Activated T-cell treated with anti-CD3 and anti-CD28 coated beads for 4 hours (primary cell): ENCODE measurements at places on chromosomes 5 and 9.

- no peak for DNase-seq
Observed at GRCh38 chr5:56638768-56639238, 176.5 kb upstream of the MAP3K1 start.

DNA sequence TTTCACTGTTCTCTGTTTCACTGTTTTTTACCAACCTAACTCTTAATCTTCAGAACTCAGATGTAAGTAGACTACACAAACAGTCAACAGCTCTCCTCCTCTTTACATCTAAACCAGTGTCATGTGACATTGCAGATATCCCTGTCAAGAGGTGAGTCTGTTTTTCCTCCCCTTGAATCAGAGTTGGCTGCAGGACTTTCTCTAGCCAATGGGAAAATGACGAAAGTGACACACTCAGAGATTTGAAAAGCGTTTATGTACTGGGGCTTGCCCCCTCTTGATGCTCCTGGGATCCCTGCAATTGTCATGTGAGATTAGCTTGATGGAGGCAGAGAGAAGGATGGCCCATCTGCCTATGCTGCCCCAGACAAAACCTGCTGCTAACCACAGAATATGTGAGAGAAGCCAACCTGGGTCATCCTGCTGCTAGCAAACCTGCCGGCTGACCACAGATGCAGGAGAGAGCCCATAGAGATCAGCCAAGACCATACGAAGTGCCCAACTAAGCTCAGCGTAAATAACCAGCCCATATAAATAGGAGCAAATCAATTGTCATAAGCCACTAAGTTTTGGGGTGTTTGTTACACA, 111.1 kb downstream of the ASTN2 start:
- DNase-seq = no peak

DNA sequence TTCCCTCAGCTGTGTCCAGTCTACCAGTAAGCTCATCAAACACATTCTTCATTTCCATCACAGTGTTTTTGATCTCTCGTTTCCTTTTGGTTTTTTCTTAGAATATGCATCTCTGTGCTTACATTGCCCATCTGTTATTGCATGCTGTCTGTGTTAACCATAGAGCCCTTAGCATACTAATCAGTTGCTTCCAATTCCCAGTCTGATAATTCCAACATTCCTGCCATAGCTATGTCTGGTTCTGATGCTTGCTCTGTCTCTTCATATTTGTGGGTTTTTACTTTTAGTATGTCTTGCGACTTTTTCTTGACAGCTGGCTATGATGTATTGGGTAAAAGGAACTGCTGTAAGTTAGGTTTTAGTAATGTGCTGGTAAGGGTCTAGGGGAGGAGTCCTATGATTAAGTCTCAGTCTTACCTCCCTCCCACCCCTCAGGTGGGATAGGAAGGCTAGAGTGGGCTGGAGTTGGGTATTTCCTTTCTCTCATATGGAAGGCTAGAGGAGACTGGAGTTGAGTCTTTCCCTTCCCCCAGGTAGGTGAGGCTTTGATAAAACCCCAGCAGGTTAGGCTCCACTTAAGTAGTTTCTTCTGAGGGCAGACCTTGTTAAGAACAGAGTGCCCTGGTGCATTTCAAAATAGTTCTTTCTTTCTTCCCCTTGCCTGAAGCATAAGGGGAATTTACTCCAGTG, 99.1 kb upstream of the RASGRF2 start:
- no peak for DNase-seq

DNA sequence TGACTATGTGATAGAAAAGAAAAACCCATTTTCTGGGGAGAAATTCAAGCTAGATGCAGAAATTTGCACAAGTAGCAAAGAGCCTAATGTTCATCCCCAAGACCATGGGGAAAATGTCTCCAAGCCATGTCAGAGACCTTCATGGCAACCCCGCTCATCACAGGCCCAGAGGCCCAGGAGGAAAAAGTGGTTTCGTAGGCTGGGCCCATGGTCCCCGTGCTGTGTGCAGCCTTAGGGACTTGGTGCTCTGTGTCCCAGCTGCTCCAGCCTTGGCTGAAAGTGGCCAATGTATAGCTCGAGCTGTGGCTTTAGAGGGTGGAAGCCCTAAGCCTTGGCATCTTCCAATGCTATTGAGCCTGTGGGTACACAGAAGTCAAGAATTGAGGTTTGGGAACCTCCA, 711.2 kb upstream of the ZNF608 start:
- no peak for DNase-seq

DNA sequence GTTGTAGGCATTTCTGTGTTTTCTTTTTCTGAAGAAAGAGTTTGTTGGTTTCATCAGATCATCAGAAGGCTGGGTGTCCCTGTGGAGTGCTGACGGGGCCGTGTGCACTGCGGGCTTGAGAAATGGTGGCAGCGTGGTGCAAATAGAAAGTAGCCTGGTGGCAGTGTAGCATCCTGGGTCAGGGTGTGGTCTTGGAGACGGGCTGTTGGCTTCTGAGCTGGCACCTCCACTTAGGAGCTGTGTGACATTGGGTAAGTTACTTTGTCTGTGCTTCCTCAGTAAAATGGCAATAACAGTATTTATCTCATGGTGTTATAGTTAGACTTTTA, 10.0 kb upstream of the NDST1 start:
- no peak for DNase-seq

- DNase-seq = peak; percentile 17
Observed at GRCh38 chr9:14846871-14847311, 63.3 kb downstream of the FREM1 start.

DNA sequence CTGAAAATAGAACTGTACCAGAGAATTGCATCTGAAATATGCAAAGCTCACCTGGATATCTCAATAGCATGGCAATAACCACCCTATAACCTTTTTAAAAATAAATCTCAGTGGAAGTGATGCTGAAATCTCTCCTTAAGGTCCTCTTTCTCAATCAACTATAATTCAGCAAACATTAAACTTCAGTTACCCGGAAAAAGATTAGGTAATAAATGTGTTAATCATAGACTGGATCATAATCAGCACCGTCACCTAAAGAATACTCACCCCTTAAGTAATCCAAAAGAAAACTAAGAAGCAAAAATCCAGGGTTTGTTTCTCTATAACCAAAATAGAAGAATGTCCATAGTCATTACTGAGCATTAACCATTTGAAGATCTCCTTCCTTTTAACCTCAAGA, 44.3 kb upstream of the DENND4C start:
- DNase-seq = no peak

GRCh38 chr5:110048491-110048890, 358.8 kb downstream of the MAN2A1 start:
- DNase-seq = no peak

DNA sequence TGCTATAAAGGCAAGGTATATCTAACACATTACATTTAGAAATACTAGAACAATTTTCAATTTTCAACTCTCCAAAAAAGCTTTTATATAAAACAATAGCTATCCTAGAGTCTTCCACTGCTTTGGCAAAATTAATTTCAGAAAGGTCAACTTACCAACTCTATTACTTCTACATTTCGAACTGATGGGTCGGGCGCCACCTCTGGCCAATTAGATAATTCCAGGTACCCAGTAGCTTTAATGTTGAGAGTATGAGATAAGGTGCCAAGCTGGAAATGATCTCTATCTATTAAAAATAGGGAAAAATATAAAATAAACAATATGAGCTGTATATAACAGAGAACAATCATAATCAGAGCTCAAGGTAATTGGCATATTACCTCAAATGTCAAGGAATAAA, 166.6 kb downstream of the AP3B1 start:
- DNase-seq = no peak

- no peak for DNase-seq
Observed at GRCh38 chr5:126052791-126053190, 370.4 kb upstream of the GRAMD2B start.

DNA sequence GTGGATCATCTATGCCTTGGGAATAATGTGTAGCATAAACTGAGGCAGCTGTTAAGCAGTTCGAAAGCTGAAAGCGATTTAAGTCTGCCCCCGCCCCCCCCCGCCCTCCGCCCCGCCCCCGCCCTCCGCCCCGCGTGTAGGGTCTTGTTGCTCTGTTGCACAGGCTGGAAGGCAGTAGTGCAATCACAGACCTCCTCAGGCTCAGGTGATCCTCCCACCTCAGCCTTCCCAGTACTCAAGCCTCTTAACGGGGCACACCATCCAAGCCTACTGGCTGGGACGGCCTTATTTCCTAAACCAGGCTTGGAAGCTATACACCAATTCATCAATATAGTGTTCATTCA, 945 bp downstream of the ANKDD1B start:
- no peak for DNase-seq

DNA sequence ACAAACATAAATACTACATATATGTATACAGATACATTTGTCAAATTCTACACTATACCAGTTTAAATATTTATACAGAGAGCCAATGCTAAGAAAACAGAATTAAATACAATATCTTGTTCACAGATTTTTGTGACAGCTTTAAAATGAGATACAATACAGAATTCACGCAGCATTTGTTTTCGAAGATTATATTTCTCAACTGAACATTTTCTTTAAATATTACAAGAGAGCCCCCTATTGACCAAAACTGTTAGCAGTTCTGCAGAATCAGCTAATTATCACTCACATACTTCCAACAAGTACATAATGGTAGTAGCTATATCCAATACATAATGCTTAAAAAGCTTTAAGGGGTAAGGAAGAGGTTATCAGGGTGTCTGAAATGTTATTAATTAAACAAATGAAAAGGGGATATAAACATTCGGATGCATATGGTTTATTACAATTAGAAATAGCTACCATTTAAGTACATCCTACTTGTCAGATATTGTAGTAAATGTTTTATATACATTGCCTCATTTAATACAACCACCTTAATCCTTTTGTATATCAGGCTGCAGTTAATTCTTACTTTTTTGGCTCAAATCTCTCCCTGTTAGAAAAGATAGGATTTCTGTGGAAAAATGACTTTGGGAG, 31.7 kb downstream of the ZDHHC21 start:
- no peak for DNase-seq

DNA sequence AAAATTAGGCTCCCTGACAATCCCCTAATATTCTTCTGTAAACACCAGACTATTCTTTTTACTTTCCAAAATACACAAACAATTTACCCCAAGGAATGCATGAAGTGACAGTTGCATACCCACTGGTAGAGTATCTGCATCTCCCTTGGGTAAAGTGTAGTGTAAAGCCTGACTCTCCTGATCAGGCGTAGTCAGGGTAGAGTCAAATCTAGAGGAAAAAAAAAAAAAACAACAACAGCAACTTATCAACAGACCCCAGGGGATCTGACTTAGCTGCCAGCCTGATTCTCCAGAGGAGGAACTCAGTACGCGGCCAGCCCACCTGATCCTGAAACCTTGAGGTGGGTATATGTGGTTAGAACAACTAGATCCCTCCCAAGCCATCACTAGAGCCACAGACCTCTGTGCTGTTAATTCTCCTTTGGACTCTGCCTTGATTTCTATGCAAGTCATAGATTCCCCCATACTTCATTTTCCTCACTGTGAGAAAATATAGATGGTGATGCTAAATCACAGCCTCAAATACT, 61.0 kb downstream of the ZNF608 start:
- no peak for DNase-seq

DNA sequence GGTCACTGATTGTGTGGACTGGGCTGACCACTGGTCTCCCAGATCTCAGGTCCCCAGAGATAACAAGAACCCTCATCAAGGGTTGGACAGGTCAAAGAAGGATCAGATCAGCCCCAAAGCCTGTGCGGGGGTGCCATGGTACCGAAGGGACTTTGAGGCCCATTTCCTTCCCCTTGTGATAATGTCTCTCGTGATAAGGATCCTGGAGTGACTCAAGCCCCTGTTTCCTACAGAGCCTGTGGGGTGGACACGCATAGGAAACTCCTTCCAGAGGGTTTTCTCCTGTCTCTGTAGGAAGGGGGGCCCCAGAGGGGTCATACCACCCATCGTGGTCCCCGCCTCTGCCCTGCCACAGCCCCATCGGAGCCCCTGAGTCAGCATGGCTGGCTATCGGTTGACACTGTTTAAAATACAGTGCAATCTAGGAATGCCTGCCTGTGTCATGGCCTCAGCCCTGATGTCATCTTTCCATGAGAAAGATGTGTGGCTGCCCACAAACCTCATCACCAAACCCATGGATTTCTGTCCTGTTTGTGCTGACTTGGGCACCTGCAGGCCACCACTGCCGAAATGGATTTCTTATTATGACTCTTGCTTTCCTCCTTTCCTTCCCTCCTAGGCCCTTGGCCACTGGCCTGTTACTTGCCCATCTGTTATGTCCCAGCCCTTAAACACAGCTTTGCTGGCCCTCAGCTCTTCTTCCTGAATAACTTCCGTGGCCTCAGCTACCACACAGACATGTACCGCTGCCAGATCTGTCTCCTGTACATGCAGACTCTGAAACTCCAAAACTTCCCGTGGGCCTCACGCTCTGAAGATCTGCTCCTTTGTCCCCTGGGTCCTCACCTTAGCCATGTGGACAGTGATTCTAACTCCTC, 2.9 kb upstream of the CSF2 start:
- no peak for DNase-seq

DNA sequence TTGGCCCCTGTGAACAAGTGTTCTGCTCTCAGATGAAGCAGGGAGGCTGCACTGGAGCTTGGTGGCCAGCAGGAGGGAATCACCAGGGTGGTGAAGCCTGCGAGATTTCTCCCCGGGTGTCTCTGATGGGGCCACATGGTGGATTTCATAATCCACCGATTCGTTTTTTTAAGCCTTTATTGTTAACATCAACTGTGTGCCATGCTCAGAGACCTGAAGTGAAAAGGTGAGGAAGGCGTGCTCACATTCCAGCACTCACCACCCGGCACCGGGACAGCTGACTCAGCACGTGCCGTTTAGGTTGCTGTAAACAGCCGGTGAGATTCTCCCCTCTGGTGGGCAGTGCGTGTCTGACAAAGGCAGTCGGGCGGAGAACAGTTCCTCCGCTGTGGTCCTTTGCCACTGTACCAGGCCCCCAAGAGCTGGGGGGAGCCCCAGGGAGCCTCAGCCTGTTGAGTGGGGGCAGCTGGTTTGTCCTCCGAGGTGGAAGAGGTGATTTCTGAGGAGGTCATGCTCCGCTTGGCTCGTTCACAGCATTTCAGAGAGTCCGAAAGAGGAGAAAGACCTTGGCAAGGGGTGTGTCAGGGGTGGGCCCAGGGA, 12.7 kb upstream of the AHRR start:
- no peak for DNase-seq

DNA sequence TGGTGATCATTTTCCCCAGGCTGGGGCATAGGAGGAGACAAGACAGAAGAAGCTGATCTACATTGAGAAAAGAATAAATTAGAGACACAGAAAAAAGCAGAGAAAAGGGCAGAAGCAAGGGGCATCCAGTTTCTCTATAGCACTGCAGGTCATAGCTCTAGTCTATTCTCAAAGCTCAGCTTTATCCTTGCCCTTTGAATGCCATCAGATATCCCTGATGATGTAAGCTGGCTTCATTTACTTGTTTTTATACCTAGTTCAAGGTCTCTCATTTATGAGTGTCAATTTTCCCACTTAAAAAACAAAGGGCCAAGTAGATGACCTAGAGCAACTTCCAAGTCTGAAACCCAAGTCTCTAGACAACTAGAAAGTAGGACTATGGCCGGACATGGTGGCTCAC, 32.7 kb downstream of the FBXO10 start:
- DNase-seq = no peak

GRCh38 chr5:128687930-128688329, 149.9 kb upstream of the FBN2 start:
- no peak for DNase-seq

- DNase-seq = no peak
Observed at GRCh38 chr5:8382456-8382855, 513.5 kb downstream of the MTRR start.

GRCh38 chr5:93675460-93676450, 65.6 kb downstream of the POU5F2 start:
- DNase-seq = no peak

- no peak for DNase-seq
Observed at GRCh38 chr5:52870448-52870847, 82.7 kb downstream of the ITGA1 start.
